NCI-H1436 treated with DMSO at 0.1 percent for 48 hours (cell line): ENCODE measurements at places on chromosomes 1 and 21.

- DNase-seq = no peak
Measured at GRCh38 chr1:199774433-199775089, 252.9 kb upstream of the NR5A2 start.

DNA sequence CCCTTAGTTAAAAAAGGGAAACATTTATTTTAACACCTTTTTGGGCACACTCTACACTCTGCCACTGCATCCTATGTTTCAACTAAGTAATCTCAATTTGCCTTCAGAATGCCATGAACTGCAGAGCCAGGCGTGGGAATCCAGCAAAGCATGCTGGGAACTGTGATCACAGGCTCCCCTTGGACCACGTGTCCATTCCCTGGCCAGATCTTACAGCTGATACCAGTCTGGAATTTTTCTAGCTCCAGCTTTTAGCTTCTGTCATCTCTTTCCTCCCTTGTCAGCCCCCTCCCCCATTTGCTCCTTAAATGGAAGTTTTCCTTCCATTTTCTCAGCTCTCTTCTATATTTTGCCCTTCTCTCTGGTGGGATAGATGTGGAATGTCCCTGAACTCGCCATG is 29.4 kb downstream of the RCSD1 start:
- no peak for DNase-seq

DNA sequence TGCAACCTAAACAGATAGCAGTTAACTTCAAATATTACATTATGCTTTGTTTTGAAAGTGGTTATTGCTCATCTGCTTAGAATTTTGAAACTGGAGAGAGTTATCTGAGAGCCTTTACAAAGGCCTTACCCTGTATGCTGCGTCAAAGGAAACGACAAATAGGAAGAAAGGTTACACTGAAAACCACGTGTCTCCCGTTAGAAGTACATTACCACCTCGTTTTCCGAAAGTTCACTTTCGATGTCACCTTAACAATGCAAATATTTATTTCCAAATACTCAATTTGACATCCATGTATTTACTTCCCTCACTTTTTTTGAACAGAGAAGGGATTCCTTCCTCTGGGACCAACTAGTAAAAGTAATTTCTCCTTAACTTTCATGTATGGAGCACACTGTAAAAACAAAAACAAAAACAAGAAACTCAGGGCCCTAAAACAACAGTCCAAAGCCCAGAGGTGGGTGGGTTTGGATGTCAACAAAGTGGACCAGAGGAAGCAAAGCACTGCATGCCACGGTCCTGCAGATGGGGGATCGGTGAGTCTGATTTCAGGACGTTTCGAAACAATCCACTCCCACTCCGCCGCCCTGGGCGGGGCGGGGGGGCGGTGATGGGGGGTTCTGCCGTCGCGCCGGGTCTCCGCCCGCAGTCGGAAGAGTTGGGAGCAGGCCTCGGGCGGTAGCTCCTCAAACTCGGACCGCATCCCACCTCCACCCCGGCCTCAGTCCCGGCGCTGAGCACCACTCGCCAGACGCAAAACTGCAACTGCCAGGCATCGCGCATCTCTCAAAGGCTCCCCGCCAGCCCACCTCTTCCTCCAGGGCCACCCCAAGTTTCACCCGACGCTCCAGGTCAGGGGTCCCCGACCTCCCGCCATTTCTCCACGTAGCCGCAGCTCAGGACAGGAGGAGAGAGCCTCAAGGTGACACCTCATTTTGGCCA is 841 bp downstream of the ADSS2 start:
- no peak for DNase-seq

DNA sequence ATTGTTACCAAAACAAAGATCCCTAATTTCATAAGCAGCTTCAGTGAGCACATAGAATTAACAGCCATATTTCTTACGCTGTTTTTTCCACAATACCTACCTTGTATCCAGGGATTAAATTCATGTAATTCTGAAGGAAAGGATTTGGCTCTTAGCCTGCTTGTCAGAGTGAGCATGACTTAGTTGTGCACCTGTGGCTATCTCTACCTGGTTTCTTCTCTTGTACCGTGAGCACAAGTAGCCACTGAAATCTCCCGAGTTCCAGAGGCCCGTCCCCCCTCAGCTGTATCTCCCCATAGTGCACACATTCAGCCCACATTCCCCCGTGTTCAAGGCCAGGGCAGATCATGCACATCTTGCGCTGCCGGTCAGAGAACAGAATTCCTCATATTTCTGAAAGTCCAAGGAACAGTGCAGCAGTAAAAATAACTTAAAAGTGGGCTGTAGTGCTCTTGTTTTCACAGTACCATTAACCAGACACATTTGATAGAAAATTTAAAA is 2.3 kb downstream of the TENT5C start:
- DNase-seq = no peak

- DNase-seq = no peak
Measured at GRCh38 chr21:43968410-43969114, 43.5 kb upstream of the TRAPPC10 start.

DNA sequence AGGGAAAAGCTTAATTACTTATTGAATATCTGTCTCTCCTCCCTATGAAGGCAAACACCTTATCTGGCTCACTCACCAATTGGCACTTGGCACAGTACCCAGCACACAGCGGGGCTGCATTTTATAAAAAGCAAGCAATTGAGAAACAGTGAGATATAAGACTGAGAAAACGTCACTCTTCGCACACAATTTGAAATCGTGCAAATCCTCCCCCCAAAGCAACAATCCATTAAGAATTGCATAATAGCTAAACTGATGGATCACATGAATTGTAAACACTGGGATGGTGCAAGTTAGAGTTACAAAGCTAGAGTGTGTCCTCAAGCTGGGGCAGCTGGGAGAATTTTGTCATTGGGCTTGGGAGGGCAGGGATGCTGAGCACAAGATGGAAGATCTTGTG is 27.1 kb downstream of the PRDX6 start:
- no peak for DNase-seq
